Cerebellar cortex (tissue), 1 donor: ENCODE measurements at places on chromosomes 2 and 18.

DNA sequence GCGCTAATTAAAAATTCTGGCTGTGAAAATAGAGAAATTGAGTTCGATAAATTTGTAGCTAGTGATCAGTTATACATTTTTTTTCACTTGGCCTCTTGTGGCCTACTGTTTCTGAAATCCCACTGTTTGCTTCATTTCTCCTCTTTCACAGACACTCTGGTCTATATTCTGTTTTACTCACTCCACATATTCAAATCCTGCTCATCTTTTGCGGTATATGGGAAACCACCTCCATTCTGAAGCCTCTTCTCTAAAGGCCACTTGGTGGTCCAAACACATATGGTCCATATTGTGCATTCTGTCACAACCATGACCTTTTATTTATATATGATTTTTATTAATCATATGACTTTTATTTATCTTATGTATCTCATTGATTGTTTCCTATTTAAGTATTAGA is 67.0 kb downstream of the MYO1B start:
- no peak for DNase-seq

GRCh38 chr2:193482557-193482956 is 1287.8 kb upstream of the TMEFF2 start:
- no peak for DNase-seq

- DNase-seq, result no peak
Measured at GRCh38 chr2:126467367-126468054, 188.4 kb upstream of the GYPC start.

- DNase-seq, result no peak
Measured at GRCh38 chr18:23835091-23835490, 145.8 kb downstream of the LAMA3 start.

- DNase-seq, result no peak
Measured at GRCh38 chr2:146003337-146003736, 1483.4 kb upstream of the ZEB2 start.

GRCh38 chr2:16394072-16394985 is 271.3 kb downstream of the CYRIA start:
- DNase-seq, result no peak

- no peak for DNase-seq
Measured at GRCh38 chr2:10215393-10215935, 87.2 kb upstream of the HPCAL1 start.

DNA sequence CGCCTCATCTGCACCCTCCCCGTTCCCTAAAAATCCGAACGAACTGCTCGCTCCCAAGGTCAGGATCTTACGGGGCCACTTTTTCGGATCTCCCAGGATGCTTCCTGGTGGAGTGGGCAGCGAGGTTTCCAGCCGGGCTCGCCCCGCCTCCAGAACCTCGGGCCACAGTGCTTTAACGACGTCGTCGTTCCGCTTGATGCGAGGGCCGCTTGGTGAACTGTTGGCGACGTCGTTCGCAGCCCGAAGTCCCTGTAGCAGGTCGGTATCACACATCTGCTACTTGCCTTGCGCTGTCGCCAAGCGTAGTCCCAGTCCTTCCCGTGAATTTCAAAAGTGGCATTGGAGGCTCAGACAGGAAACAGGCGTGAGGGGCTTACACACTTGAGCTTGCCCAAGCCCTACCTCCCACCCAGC is 15.3 kb downstream of the EVX2 start:
- no peak for DNase-seq

DNA sequence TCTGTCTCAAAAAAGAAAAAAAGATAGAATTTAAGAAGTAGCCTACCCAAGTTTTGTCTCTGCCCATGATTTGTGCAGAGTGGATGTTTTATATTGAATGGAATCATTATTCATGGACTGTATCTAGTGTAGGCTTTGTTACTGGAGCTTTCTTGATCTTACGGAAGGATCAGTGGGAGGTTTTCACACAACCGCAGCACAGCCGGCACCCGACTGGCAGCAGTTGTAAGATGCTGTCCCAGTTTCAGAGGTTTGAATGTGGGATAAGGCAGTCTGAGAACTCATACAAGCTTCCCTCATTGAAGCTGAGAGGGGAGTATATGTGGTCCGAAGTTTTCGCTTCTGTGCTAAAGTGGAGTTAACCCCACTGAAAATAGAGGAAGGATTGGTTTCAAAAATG is 19.7 kb upstream of the SAG start:
- no peak for DNase-seq

- no peak for DNase-seq
Measured at GRCh38 chr2:208982831-208983230, 441.0 kb upstream of the MAP2 start.

- no peak for DNase-seq
Measured at GRCh38 chr2:45029215-45029614, 20.0 kb upstream of the SIX2 start.

DNA sequence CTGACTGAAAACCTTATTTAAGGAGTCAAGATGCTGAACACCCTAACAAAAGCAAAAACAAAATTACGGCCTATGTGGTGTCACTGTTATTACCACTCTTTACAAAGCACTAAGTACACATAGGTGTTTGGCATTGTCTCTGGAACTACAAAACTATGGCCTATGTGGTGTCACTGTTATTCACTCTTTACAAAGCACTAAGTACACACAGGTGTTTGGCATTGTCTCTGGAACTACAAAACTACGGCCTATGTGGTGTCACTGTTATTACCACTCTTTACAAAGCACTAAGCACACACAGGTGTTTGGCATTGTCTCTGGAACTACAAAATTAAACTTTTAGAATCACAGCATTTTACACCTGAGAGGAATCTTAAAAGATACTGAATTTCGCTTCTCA is 47.4 kb downstream of the SLC35F5 start:
- no peak for DNase-seq

DNA sequence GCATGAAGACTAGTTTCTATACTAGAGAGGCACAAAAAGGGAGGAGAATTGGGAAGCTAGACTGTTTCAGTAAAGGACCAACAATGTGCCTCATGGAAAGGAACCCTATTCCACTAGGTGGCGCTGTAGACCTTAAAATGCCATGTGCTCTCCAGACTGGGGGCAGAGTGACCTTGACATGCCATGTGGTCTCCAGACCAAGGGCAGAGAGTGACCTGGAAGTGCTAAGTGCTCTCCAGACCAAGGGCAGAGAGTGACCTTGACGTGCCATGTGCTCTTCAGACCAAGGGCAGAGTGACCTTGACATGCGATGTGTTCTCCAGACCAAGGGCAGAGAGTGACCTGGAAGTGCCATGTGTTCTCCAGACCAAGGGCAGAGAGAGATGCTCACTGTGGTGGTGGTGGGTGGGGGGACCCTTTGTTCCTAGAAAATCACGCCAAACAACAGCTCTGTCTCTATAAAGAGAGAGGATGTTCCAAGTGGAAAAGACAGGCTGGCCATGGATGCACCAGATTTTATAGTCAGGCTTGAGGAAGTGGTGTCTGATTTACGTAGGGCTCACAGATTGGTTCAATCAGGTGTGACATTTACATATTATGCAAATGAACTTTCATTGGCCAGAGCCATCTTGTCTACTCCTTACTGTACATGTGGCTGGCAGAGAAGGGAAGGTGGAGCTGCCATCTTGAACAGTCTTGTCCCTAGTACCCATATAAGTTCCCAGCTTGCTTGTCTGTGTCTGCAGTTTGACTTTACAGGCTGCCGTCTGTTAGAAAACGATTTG is 344.0 kb upstream of the DDX18 start:
- DNase-seq, result peak; percentile 8

- no peak for DNase-seq
Measured at GRCh38 chr2:191465766-191466420, 212.0 kb upstream of the NABP1 start.

GRCh38 chr2:23509596-23510292 is 124.8 kb downstream of the KLHL29 start:
- DNase-seq, result no peak

GRCh38 chr2:9199716-9200632 is 6.6 kb upstream of the ASAP2 start:
- DNase-seq, result no peak

DNA sequence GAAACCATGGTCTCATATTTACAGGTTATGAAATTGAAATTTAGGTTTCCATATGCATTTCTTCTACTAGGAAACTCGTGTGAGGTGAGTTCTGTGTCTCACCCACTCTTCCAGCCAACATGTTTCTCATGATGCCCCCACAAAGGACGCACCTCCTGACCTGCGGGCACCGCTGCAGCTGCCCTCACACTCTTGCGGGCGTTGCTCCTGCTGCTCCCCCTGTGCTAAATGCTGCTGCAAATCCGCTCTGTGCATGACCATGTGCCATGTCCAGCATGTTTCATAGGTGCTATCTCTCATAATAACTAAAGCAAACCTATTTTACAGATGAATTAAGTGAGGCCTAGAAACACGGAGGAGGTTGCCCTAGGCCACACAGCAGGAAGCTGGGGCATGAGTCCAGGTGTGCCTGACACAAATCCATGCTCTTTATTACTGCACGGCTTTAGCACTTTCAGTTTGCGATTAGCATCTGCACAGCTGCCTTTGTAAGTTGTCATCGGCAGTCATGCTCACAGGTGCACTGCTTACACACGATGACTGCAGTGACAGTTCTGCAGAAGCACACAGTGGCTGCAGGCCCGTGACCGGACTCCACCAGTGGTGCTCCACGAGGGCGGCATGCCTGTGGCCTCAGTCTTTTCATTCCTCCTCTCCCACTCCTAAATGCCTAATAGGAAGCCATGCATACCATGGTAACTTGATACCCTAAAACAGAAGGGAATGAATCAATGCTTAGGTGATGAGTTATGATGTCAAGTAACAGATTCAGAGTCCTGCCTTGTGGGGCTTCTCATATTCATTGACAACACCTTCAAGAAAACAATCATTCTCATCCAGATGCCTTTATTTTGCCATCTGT is 14.9 kb upstream of the GALR1 start:
- no peak for DNase-seq

- no peak for DNase-seq
Measured at GRCh38 chr2:240960309-240960970, 38.0 kb upstream of the SNED1 start.

DNA sequence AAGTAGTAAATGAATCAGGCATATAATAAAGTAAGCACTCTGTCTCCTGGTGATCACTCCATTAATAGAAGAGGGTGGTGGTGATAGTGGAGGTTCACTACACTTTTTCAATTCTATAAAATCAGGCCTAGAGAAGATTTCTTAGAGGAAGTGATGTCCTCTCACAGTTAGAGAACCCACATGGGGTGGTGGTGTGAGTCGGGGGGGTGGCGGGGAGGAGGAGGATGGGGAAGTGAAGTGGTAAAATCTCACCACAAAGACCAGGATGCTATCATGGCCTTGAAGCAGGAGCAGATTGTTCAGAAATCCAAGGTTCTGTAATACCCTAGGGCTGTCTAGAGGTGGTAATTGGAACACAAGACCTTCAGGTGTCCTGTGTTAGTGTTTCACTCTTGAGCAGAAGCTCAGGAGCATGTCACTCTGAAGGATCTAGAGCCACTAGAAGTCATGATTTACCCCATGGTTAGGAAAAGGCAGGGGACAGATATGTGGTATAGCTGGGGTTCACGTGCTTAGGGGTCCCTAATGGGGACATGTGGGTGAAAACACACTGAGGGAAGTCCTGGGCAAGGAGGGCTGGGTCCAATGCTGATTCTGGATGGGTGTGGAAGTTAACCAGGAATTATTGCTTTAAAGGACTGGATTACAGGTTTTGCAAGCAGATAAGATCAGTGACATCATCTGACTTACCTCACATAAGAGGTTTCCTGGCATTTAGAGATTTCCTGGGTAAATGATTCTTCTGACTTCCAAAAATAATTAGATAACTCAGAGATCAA is 31.0 kb downstream of the RNF125 start:
- DNase-seq, result no peak

DNA sequence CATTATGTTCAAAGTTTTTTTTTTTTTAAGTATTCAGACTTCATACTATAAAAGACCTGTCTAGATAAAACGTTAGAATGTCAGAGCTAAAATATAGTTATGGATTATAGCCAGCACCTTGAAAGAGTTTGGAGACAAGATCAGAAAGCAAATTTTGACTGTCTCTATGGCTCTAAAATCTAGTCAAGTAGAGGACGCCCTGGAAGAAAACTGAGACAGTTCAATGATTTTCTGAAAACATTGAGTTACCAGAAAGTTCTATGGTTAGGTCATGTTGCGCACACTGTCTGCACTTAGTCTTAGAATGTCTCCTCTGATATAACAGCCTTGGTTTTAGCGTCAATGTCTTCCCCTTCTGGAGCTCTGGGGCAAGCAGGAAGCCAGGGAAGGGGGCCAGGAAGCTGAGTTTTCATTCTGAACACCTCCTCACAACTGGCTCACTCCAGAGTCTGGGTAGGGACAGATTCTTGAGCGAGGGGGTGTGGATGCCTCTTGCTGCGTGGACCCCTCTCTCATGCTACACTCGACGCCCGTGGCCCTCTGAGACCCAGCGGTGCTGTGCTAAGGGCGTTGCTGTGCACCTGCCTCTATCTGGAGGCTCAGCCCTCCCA is 99.5 kb downstream of the RNF144A start:
- no peak for DNase-seq

GRCh38 chr2:32264422-32265105 is at the start of gene NLRC4:
TSS of gene NLRC4 (minus strand) at chr2:32264886. CDS start at chr2:32256775, 8,111 bp downstream.
- no peak for DNase-seq

GRCh38 chr2:74535440-74535965 is 5.8 kb downstream of the HTRA2 start:
- no peak for DNase-seq

DNA sequence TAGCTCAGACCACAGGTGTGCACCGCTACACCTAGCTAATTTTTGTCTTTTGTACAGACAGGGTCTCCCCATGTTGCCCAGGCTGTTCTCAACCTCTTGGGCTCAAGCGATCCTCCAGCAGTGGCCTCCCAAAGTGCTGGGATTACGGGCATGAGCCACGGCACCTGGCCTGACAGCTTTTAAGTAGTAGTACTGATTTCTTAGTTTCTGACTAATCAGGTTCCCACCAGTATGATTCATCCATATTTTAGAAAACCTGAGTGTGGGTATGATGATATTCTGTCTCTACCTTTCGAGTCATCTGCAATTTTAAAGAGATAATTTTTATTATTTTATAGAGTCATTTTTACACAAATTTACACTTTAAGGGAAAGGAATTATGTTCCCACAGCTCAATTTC is 46.4 kb upstream of the GULP1 start:
- DNase-seq, result no peak

DNA sequence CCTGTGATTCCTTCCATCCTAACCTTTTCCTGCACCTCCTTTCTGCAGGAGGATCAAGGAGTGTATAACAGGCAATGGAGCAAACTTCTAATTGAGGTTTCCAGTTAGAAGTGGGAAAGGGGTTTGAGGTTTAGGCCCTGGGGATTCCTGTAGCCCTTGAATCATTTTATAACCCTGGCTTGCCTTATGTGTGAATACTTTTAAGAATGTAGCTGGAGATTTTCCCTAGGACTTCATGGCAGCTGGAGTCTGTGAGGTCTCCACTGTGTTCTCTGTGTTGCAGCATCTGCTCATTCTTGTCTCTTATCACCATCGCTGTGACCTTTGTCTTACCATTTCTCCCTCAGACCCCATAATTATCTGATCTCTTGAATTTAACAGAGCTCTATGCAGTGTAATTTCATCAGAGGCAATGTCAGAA is 370.2 kb upstream of the SLC14A2 start:
- no peak for DNase-seq
